HuH-7.5 (cell line): ENCODE measurements at places on chromosomes 6 and 20.

- no peak for DNase-seq
Observed at GRCh38 chr20:50189681-50190250, 864 bp upstream of the CEBPB start.

- DNase-seq: no peak
Observed at GRCh38 chr6:26445934-26446667, 5.8 kb downstream of the BTN3A3 start.

DNA sequence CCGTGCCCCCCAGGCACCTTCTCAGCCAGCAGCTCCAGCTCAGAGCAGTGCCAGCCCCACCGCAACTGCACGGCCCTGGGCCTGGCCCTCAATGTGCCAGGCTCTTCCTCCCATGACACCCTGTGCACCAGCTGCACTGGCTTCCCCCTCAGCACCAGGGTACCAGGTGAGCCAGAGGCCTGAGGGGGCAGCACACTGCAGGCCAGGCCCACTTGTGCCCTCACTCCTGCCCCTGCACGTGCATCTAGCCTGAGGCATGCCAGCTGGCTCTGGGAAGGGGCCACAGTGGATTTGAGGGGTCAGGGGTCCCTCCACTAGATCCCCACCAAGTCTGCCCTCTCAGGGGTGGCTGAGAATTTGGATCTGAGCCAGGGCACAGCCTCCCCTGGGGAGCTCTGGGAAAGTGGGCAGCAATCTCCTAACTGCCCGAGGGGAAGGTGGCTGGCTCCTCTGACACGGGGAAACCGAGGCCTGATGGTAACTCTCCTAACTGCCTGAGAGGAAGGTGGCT lies 960 bp downstream of the TNFRSF6B start:
- peak; percentile 29 for DNase-seq

- no peak for DNase-seq
Observed at GRCh38 chr6:131955876-131956275, 4.7 kb upstream of the CCN2 start.

GRCh38 chr6:149938571-149939355 lies 3.1 kb upstream of the ULBP2 start:
- DNase-seq: no peak

- no peak for DNase-seq
Observed at GRCh38 chr6:34094474-34095135, 51.3 kb downstream of the GRM4 start.

GRCh38 chr6:113758826-113759574 lies 98.1 kb upstream of the MARCKS start:
- DNase-seq: no peak

GRCh38 chr6:85678026-85678601 lies 35.4 kb upstream of the SYNCRIP start:
- no peak for DNase-seq

DNA sequence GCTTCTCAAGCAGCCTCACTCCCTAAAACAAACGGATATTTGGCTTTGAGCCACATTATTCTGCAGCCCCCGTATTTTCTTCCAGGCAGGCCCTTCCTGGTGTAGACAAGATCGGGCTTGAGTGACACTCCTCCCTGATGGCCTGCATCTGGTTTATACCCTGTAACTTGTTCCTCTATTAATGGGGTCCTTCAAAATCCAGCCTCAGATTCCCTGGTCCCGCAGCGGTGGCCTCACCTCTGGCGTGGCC lies 375 bp upstream of the TMEM14C start:
- DNase-seq: no peak

DNA sequence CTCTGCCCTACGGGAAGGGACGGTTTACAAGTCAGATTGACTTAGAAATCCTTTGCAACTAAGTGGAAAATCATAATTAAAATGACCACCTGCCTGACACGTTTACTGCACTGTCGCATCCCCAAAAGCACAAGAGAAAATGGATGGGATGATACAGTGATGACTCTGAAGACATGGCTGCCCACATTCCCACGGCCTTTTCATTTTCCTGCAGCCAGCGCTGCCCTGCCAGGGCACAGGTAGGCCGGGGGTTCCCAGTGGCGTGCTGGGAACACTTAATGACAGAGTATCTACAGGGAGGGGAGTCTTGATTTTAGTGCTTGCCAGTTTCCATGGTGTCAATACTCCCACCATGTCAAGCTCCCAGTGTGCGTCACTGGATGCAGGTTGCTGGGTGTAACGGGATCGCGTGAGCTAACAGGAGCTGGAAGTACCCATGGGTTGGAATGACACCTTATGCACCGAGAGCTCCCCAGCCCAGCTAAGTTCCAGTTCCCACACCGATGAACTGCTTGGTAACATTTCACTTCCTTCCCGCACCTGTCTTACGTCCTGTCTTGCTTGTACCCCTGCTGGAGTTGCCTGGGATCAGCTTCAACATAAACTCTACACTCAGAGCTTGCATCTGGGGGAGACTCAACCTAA lies 129.0 kb downstream of the ANKRD60 start:
- DNase-seq: no peak

DNA sequence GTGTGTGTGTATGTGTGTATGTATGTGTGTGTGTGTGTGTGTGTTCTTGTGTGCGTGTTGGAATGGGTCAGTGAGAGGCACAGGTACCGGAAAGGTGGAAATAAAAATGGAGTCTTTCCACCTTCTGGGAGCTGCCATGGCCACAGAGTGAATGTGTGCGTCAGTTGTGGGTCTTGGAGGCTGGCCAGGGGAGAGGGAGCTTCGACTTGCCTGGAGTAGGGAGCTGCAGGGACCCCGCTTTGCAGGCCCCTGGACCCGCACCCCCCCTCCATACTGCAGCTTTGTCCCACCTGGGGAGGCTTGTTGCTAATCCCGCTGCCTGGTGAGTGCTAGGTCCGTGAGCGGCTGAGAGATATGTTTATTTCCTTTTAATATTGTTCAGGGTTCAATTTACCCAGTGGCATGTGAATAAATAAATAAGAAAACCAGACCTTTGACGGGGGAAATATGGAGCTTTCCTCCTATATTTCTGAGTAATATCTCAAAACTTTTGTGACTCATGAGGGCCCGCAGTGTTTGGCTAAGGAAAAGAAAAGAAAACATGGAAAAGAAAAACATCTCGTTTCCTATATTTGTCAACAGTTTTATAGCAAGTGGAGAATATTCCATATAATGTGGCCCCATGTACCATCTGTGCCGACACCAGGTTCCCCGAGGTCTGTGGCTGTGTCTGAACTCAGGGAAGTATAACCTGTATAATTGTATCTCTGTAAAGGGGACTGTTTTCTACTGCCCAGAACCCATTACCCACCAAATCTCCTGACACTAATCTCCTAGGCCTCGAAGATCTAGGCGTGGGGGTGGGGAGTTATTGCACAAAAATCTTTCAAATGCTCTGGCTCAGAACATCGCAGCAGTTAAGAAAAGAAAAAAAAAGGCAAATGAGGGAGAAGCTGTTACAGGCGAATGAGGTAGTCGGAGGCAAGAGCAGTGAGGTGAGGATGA lies 24.6 kb upstream of the CCDC167 start:
- DNase-seq: no peak

DNA sequence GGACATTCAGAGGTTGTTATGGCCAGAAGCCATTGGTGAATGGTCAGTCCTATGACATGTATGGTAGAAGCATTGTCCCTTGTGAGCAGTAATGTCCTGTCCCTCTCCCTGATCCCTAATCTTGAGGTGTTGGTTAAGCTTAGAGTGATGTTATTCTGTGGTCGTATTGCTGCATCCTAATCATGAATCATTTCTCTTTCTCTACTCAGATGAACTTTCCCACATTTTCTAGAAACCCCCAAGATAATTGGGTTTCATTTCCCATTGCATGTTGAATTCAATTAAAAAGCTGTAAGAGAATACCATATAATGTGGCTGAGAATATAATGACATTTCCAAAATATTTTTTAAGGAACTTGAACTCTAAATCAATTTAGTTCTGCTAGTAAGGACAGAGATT lies 175.1 kb downstream of the PLCB4 start:
- DNase-seq: no peak

DNA sequence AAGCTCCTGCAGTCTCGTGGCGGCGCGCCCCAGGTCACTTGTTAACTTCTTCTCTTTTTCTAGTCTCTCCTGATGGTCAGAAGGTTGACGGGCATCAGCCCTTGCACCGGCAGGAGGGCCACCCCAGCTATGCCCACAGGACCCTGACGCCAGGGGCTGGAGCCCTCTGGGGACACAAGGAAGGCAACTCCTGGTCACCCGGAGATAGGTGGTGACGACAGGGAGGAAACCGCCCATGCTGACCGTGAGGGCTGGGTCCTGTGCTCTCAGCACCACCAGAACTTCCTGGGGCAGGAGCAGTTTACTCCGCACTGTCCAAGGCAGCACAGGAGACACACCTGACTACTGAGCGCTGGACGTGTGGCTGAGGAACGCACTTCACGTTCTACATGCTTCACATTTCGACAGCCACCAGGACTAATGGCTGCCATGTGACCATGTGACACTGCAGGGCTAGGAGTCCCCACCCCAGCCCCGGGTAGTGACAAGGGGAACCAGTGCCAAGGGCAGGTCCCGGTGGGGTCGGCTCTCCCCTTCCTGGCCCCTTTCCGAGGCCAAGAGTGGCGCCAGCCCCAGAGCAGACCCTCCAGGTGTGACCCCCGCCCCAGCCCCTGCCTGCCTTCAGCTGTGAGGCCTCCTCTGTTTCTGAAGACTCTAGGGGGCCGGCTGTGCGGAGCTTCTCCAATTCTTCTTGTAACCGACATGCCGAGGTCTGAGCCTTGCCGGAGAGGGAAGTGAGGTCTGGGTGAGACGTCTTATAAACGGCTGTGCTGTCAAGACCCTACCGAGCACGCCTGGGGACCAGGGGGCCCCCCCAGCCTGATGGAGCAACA lies 45.2 kb downstream of the DSTN start:
- DNase-seq: no peak

DNA sequence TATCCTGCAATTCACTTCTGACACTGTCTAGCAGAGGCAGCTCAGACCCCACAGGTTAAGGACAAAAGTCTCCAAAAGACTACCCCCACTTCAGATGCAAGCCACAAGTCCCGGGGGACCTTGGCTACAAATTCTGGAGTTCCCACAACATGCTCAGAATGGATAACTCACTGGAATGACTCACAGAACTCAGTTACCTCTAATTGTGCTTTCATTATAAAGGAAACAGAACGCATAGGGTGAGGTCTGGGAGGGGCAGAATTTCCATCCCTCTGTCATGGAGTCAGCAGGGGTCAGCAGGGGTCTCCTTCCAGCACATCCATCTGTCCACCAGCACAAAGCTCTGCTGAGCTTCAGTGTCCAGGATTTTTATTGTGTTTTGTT lies 184.2 kb downstream of the CDH4 start:
- no peak for DNase-seq

DNA sequence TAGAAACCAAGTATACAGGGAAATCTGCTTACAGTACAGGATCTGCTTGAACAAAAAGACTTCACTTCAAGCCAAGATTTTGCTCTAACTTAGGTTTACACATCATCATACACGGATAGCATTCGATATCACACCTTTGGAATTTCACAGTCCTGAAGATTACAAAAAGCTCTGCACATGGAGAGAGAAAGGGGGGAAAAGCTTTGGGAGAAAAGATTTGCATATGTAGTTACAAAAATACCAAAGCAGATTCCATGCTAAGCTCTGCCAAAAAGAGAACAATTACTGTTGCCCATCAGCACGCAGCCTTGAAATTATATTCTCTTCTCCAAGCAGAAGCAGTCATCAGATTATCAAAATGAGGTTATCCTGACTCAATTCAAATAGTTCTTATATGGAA lies 62.0 kb downstream of the HIVEP2 start:
- no peak for DNase-seq

DNA sequence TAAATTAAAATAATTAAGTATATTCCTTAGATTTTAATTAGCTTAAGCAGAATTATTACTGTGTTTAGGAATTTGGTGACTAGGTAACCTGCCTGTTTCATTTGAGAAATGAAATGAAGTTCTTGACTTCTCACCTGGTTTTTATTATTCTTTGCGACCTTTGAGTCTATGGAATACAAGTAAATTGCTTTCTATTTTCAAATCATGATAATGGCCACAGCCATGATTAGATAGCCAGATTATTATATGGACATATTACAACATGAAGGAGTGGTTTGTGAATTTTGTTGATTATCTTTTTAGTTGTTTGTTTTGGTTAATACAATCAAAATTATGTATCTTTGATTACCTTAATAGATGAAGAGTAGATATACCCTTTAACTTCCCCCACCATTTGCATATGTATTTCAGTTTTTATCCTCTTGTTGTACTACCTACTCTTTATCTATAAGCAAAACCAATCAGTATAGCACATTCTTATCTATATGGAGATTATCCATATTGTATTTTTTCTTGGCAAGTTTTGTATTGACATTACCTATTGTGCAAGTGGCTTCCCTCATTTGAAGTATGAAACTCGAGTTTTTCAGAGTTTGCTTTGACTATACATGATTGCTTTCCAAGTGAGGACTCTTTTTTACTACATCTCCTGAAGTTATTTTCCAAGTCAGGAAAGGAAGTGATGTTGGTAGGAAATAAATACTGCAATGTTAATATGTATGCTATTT lies 47.9 kb downstream of the CD2AP start:
- no peak for DNase-seq

DNA sequence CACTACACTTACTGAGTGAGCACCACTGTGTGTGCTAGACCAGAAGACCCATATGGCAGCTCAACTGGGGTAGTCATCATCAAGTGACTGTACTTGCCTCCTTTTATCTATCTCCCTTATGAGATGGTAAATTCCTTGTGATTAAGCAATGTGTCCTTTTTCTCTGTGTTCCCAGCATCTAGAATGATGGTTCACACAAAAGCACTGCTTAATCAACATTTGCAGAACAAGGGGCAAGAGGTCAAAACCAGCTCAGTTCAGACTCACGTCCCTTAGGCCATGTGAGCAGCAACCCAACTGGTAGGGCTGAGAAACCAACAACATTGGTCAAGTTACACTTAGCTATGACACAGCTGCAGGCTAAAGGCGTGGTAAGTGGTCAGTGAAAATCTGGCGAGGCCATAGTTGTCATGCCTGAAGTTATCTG lies 10.0 kb downstream of the TRAM2 start:
- no peak for DNase-seq
